RKO (cell line): ENCODE measurements at places on chromosomes 11 and 22.
A peak's percentile ranks its signal among the peaks of the same experiment; 100 is the strongest.

- no peak for DNase-seq
Observed at GRCh38 chr11:45336136-45336535, 50.0 kb upstream of the SYT13 start.

- no peak for DNase-seq
Observed at GRCh38 chr22:22362936-22363335, 118.3 kb downstream of the VPREB1 start.

DNA sequence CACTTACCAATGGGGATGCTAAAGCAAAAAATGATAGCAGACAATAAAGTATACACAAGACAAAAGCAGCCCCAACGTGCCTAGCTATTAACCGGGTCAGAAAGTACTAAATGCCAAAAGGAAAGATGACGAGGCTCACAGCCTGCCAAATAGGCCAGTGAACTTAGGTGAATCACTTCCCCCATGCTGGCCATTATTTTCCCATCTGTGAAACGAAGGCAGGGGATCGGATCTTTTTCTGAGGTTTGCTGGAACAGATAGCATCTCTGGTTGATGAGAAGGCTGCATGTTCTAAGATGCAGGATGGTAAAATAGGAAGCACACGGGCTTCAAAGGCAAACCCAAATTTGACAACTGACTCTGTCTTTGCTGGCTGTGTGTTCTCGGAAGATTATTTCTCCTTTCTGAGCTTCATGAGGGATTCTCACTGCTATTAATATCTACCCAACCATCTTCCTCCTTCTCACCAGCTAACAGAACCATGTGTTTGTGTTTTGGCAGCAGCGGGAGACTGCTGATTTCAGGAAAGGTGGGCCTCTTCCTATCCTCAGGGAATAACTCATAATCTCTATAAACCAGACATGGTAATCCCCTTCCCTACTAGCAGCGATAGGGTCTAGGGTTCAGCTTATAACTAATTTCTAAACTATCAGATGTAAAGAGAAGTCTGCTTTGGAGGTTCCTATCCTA lies 390.7 kb downstream of the LARGE1 start:
- DNase-seq, result no peak

- DNase-seq, result no peak
Observed at GRCh38 chr11:47201015-47201414, 13.8 kb upstream of the DDB2 start.

- no peak for DNase-seq
Observed at GRCh38 chr22:48354096-48354495, 1473.6 kb downstream of the BRD1 start.

DNA sequence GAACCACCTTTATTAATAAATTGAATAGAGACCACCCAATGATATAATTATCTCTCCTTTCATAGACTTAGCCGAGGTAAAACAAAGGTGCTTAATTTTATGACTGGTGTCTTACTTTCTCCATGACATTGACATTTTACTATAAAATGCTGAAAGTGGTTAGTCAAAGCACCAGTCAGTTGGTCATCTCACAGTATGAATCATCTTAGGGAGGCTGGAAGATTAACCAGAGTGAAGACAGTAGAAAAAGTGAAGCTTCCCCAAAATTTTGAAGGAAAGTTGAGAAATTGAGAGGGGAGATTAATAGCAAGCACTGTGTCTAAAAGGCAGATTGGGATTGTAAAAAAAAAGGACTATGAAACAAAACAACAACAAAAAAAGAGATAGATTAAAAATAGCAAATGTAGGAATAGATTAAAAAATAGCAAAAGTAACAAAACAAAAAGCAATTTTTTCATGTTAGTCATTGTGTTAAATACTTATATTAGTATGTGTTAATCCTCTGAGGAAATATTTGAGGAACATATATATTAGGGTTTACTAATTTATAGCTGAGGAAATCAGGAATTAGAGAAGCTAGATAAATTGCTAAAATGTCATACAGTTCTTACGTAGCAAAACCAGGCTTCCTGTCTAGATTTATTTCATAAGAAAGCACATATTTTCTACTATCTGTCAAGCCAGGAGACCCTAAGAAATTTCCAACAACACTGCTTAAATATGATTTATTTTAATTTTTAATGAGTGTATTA lies 557.3 kb upstream of the ANO5 start:
- DNase-seq, result peak; percentile 24

DNA sequence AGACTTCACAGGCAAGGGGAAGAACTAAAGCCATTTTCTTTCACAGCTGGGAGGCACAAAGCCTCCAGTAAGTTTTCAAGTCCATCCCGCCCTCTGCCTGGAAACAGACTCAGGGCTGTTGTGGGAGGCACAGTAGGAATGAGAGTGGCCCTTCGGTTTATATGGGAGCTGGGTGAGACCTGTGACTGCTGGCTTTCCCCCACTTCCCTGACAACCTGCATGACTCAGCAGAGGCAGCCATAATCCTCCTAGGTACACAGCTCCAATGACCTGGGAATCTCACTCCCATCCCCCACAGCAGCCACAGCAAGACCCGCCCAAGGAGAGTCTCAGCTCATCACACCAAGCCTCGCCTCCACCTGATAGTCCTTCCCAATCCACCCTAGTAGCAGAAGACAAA lies 12.1 kb upstream of the TMEM45B start:
- no peak for DNase-seq

DNA sequence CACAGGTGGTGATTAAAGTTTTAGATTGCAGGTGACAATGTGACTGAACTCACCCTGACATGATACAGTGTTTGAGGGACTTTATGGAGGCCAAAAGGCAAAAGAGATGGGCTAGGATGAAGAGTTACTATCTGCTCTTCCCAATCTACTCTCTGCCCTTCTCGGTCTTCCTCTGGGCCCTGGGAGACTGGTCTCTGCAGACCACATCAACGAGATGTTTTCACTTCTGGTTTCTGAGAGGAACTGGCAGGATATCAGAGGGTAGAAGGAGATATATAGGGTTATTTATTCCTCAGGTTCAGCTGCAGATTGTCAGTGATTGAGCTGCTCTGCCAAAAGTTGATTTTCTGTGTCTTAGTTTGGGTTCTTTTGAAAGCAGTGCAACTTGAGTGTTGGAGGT lies 32.4 kb upstream of the CD44 start:
- no peak for DNase-seq

- DNase-seq, result no peak
Observed at GRCh38 chr11:64314805-64315561, 2.4 kb downstream of the TRMT112 start.

DNA sequence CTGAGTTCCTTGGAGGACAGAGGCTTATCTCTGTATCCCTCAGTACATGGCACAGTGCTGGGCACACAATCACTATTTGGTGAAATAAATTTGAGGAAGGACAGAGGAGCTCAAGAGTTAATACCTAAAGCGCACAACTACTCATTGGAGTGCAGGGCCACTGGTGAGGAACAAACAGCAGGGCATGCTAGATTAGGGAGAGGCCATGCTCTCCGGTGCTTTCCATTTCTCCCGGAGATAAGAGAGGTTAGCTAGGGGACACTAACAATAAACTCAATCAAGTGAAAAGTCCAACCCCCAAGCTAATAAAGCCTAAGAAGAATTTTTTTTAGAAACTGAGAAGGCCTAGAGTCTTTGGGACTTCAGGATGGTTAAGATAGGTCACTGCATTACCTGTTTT lies 29.1 kb downstream of the NFRKB start:
- DNase-seq, result no peak

GRCh38 chr11:117997406-117997805 lies 11.2 kb downstream of the IL10RA start:
- DNase-seq, result peak; percentile 35

DNA sequence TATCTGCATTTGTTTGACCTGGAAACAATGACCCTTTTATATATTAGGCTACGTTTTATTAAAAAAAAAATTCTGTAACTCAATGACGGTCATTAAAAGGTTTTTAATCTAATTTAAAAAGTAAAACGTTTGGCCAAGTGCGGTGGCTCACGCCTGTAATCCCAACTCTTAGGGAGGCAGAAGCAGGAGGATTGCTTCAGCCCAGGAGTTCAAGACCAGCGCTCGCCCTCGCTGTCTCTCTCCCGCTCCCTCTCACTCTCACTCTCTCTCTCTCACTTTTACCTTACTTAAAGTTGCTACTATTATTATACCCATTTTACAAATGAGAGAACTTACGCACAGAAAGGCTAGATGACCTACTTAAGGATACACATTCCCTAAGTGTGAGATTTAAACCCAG lies 814 bp upstream of the NARS2 start:
- DNase-seq, result no peak

GRCh38 chr11:124123622-124124021 lies 8.4 kb downstream of the VWA5A start:
- DNase-seq, result no peak
